ENCODE measurements at places on chromosomes 6 and 20. TPM values are rescaled to one million over a fixed set of nuclear protein-coding genes. Genes with fewer than 3 reads are reported as not detected.

Gene PDYN
- total RNA-seq = not detected

Gene LINC00237
- not detected for total RNA-seq

DNA sequence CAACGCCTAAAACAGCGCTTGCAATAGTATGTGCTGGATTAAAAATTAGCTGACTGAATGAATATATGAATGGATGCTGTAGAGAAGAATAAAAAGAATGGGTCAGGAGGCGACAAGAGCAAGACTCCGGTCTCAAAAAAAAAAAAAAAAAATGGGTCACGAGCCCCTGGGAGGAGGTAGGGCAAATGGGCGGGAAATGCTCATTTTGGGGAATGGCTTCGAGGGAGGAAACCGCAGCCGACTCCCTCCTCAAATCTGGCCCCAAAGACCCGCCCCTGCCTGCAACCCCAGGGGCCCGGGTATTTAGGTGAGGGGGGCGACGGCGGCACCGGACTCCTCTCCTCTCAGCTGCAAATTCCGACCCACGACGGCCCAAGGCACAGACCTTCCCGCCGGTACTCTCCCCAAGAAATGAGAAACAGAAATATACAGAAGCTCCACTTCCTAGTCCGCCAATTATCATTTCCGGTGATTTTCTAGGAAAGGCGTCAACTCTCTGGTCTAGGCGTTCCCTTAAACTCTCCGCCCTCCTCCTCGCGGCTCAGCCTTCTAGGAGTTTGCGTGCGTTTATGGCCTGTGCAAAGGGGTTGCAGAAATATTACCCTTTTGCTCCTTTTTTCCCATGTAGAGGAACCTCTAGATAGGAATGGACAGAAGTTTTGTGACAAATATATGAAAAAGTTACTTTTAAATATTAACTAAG lies at the start of gene ZNF311:
ZNF311 (minus strand) TSS at position 133 of the 703 bp plus-strand sequence. CDS start 1,361 bp downstream, outside the sequence.
- DNase-seq = peak; percentile 62

GRCh38 chr6:76592566-76592965 lies 520.1 kb upstream of the IMPG1 start:
- DNase-seq = no peak

- DNase-seq = no peak
Observed at GRCh38 chr6:116866281-116866871, 10.7 kb upstream of the RFX6 start.

- no peak for DNase-seq
Observed at GRCh38 chr6:87918461-87918941, 129.1 kb upstream of the SPACA1 start.

DNA sequence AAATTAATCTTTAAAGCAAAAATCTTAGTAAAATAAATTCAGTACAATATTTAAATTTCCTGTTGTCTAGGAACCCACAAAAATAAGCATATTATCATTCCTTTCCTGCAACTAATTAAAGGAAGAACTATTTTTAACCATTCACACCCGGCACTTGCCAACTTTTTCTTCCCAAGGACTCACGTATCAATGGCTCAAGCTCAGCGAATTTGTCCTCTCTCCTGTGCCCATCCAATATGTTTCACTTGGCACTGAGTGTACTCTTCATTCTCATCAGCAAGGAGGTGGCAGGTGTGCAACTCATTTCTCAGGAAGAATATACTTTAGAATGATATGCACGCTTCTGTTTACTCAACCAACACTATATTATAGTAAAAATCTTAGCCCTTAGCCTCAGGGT lies 419.4 kb downstream of the C6orf118 start:
- no peak for DNase-seq

GRCh38 chr20:34970846-34971560 lies 15.3 kb downstream of the MYH7B start:
- DNase-seq = no peak

GRCh38 chr6:99334526-99335127 lies 14.8 kb downstream of the FAXC start:
- peak; percentile 36 for DNase-seq

- no peak for DNase-seq
Observed at GRCh38 chr6:133778414-133779130, 110.3 kb upstream of the TCF21 start.

DNA sequence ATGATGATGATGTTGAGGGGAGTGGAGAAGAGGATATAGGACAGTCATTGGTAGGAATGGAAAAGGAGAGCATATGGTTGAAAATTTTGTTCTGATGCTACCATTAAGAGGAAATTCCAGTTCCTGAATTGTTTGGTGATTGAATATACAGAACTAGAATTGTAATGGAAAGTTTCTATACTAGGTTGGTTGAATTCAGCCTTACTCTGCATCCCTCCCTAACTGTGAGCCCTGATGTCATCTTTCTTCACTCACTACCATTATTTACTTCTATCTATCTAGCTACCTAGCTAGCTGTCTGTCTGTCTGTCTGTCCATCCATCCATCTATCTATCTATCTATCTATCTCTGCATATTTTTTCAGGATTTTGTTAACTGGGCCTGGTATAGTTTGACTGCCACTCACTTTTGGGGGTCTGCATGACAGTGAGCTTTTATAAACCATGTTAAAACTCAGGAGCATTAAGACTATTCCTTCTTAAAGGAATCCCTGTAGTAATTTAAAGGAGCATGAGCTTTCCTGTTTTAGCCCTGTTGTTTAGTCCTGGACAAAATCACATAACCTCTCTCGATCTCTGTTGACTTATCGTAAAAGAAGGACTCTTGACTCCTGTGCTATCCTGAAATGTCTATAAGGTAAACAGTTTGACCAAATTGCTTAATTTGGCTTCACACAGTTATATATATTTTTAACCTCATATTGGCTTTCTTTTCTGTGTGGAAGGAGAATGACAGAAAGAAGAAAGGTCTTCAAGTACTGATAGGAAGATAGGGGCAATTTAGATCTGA lies 71.4 kb downstream of the AKAP7 start:
- no peak for DNase-seq

- no peak for DNase-seq
Observed at GRCh38 chr6:10417681-10418104, 2.8 kb upstream of the TFAP2A start.

DNA sequence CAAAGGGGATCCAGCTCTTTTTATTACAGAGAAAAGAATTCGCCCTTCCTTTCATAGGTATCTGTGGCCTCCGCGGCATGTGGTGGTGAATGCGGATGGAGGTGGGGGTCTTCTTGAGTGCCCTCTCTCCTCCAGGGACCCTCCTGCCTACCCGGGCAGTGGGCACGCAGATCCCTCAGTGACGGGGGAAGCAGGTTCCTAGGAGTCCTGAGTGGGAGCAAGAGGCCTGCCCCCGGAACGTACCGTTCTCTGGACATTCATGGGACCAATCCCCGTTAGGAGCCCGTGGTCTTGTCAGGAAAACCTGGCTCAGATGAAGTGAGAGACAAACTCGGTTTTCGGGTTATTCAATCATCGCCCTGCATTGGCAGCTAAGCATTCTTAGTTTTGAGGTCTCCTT lies 56.4 kb downstream of the SMOC2 start:
- DNase-seq = no peak

DNA sequence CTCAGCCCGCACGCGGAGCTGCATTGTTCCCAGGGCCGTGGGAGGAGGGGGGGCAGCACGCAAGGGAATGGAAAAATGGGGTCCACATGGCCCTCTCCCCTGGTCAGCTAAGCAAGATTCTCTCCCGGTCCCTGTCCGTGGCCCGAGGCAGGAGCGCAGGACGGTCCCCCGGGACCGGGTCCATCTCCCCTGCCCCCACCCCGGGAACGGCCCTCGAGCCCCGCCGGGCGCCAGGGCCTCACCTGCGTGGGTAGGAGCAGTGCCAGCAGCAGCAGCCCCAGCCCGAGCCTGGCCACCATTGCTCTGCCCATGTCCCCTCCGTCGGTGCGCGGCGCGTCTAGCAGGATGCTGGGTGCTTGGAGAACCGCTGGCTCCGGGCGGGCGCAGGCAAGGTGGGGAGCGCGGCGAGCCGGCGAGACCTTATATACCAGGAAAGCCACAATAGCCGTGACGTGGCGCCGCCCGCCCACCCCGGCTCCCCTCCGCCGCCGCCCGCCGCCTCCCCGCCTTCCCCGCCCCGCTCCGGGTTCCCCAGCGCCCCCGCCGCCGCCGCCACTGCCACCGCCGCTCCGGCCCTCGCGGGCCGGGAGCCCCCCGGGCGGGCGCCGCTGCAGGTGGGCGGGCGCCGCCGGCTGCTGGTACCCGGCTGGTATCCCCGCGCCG lies at the start of gene CD24:
CD24 (minus strand) TSS at position 394 of the 663 bp plus-strand sequence; CDS start at position 311, 83 bp downstream.
- DNase-seq = peak; percentile 39

GRCh38 chr20:44479643-44480042 lies 4.0 kb downstream of the TTPAL start:
- DNase-seq = no peak

- no peak for DNase-seq
Observed at GRCh38 chr6:142446576-142446975, 144.8 kb downstream of the ADGRG6 start.

DNA sequence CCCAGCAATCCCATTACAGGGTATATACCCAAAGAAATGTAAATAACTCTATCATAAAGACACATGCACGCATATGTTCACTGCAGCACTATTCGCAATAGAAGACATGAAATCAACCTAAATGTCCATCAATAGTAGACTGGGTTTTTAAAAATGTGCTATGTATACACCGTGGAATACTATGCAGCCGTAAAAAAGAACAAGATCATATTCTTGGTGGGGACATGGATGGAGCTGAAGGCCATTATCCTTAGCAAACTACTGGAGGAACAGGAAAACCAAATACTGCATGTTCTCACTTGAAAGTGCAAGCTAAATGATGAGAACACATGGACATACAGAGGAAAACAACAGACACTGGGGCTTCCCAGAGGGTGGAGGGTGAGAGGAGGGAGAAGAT lies 201.2 kb downstream of the GMDS start:
- no peak for DNase-seq

GRCh38 chr6:3284436-3284876 lies 25.7 kb downstream of the PSMG4 start:
- DNase-seq = no peak

- no peak for DNase-seq
Observed at GRCh38 chr6:76835695-76836094, 627.6 kb downstream of the HTR1B start.

- no peak for DNase-seq
Observed at GRCh38 chr6:41675176-41675775, 37.0 kb downstream of the MDFI start.

DNA sequence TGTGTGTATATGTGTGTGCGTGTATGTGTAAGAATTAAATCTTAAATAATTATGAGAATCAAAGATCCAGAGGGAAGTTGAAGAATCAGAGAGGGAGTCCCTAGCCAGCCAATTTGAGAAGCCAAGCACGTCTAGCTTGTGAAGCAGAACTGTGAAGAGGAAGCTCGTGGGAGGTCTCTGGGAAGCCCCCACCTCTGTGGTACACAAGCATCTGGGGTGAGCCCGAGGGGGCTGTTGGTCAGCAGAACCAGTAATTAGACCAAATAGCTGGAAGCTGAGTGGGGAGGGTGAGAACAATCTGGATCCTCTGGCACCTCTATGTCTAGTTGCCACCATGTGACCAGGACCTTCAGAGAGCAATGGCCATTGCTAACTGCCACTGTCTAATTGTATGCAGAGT lies 310.0 kb upstream of the PRND start:
- no peak for DNase-seq

GRCh38 chr20:19849341-19850197 lies 91.5 kb downstream of the RIN2 start:
- DNase-seq = no peak

GRCh38 chr6:116169880-116170279 lies 43.9 kb upstream of the COL10A1 start:
- DNase-seq = no peak

- DNase-seq = peak; percentile 31
Observed at GRCh38 chr6:166556863-166557322, 29.6 kb downstream of the RAMACL start.

GRCh38 chr6:154197196-154197860 lies 158.3 kb downstream of the OPRM1 start:
- DNase-seq = no peak

DNA sequence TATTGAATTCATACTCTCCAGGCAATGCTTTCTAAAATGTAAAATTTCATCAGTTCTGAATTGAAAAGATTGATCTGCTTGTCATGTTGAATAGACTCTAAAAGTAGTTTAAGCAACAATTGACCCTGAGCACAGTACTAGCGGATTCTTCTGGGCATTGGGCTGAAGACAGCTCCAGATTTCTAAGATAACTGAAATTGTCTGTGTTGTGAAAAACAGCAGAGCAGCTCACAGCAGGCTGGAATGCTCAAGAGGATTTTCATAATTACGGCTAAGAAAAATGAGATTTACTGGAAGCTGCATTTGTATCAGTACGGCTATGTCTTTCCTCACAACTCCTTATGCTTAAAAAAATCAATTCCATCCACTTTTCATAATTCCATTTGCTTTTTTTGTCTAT lies 373.7 kb downstream of the HACE1 start:
- DNase-seq = no peak

- peak; percentile 39 for DNase-seq
Observed at GRCh38 chr20:4112481-4113421, 97.4 kb upstream of the RNF24 start.

DNA sequence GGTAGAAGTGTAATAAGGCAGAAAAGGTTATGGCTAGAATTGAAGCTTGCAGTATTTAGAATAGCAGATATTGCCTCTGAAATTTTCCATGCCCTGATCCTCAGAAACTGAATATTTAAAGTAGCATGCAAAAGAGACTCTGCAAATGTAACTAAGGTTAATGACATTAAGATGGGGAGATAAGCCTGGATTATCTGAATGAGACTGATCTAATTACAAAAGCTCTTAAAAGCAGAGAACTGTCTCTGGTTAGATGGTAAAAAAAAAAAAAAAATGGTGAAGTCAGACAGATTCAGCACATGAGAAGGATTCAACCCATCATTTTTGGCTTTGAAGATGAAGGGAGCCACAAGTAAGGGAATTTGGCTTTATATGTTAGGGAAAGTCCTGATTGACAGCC lies 503.7 kb upstream of the IRAK1BP1 start:
- no peak for DNase-seq

DNA sequence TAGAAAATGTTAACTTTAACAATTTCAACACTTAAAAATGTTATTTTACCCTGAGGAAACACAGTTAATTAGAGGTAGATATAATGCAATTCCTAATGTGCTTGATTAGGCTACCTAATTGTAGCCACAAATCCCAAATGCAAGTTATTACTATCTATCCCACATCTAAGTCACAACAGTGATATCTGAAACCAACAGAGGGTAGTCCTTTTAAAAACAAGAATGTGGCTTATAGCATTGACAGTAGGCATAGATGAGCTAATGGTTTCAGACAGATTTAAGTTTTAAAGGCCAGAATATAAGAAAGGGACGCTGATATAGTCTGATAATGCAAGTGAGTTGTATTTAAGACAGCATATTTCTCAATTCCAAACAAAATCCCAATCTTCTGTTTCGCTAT lies 23.0 kb downstream of the PLN start:
- no peak for DNase-seq
